Stimulated activated CD4-positive, alpha-beta T cell treated with anti-CD3 and anti-CD28 coated beads, Interleukin-12 subunit alpha, Interleukin-12 subunit beta, amount 100 ng/mL, for 48 hours (primary cell): ENCODE measurements at places on chromosomes 4 and X.
A peak's percentile ranks its signal among the peaks of the same experiment; 100 is the strongest.

DNA sequence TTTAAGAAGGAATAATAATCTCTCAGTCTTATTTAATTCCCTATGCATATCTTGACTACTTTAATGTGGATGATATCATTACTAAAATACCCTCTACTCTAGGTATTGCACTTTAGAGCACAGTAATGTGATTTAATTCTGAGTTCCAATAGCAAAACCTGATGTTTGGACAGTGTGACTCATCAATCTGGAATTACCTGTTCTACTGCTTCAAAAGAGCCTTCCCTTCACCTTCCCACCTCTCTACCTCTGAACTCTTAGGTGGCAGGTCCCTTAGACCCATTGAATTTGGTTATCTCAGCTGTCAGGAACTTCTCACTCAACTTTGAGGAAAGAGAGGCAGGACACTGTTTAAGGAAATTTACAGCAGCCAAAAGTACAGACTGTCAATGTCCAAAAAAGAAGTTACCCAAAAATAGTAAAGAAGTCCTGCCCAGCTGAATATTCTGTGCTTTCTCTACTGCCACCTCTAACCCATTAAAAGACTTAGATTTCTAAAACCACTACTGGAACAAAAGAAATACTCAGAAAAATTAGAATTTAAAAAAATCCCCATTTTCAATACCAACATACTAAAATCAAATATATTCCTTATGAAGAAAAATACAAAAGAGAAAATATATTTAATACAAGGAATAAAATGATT lies 123.1 kb upstream of the GPM6A start:
- DNase-seq, result no peak

DNA sequence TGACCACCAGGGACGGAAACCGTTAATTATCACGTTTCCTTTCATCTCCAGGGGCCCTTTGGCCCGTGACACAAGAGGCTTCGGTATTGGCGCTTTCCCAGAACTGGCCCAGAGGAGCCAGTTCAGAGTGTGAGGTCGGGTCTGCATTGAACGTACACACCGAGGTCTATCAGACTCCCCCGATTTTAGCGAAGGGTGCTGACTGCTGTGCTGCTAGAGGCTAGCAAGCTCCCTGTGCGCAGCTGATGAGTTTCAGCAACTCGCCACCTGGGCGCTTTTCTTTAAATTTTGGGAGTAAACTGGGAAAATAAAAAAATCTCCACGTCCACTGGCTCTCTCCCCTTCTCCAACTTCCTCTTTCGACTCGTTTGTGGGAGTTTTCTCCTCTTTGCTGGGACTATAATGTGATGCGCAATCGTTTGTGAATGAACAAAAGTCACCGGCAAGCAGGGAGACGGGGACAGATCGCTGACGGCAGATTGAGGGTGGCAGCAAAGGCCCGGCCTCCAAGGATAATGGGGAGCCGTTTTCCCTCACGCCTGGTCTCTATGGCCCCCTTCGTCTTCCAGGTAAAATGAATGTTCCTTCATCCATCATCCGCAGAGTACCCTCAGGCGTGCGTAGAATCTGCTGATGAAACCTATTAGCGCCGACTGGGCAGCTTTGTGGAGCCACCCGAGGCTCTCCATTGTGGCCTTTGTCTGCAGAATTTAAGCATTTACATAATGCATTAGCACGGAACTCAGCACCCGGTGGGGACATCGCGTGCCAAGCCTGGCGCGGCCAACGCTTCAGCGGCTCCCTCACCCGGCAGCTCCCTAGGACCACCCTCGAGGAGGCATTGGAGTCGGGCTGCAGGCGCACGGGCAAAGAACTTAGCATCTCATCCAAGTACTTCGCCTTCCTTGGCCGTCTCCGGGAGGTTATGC lies 1.6 kb upstream of the LRAT start:
- DNase-seq, result no peak

GRCh38 chr4:73730867-73731266 lies 9.5 kb upstream of the CXCL8 start:
- DNase-seq, result no peak

DNA sequence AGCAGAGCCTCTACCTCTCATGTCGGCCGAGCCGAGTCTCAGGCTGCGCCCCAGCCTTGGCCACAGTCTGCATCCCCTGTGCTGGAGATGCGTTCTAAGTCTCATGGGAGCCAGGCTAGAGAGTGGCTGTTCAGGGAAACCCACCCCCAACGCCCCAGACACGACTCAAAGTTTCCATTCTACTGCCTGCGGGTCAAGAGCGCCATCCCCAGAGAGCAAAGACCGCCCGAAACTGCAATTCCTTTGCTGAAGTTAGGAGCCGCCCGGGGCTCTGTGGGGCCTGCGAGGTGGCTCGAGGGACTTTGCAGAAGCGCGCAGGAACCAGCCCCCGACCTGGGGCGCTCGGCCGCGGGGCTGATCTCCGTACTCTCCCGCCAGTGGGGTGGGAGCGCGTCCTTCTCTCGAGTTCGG lies 10.0 kb upstream of the ELF4 start:
- no peak for DNase-seq

DNA sequence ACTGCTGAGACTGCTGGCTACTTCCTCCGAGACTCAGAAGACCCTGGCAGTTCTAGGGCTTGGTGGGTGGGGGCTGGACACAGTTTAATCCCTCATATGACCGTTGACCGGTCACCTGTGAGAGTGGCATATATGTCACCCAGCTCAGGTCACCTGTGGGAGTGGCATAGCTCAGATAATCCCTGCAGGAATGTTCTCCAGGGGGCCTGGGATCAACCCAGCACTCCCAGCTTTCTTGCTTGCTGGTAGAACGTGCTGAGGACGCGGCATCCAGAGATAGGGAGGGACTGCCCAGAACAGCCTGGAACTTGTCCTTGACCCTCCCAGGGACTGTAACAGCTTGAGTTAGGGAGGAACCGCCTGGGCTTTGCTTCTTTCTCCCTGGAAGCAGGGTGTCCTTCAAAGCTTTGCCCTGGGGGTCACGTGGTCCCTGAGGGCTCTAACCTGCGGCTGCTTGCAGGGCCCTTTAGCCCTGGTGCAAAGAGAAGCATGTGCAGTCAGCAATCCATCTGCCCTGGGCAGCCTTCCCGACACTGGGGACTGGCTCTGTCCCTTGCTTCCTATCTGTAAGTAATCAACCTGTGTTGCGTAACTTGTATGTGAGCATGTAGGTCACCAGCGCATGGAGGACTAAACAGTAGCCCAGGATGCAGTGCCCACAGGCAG lies 55.3 kb downstream of the ZFYVE28 start:
- DNase-seq, result no peak

DNA sequence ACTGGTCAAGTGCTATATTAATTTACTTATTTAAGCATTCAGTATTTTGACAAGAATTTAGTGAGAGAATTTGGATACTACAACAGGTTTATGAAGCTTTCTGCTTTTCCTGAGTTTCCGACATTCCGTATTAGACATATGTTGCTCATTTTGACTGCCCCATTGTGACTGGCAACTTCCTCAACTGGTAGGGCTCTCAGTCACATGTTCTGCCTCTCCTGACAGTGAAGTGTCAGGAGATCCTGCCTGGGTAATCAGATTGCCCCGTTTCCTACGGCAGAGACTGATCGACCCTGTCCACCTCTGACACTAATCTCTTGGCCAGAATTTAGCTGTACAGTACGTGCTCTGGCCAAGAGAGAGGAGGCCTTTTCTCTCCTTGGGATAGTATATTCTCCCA lies 49.5 kb downstream of the CLNK start:
- DNase-seq, result no peak

- peak; percentile 100 for DNase-seq
Measured at GRCh38 chrX:1391707-1392375, at the start of gene SLC25A6. SLC25A6 (minus strand) TSS chrX:1392113; CDS start chrX:1392009, 104 bp downstream.

DNA sequence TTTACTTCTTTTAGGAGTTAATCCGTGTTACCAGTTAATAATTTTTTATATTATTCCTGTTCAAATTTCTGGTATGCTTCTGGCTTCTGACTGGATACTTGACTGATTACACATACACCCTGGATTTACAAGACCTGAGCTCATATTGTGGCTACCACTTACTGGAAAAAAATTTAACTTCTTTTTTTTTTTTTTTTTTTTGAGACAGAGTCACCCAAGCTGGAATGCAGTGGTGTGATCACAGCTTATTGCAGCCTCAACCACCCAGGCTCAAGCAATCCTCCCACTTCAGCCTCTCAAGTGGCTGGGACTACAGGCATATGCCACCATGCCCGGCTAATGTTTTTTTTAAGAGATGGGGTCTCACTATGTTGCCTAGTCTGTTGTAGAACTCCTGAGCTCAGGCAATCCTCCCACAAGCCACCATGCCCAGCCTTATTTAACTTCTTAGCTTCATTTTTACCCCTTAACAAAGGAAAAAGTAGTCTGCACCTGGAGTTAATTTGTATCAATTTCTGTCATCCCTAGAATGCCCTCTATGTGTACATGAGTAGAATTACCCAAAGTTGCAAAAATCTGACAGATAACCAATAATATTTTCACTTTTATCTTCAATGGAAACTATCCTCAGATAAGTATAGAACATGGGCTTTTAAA lies 50.3 kb downstream of the TMEM165 start:
- DNase-seq, result no peak

DNA sequence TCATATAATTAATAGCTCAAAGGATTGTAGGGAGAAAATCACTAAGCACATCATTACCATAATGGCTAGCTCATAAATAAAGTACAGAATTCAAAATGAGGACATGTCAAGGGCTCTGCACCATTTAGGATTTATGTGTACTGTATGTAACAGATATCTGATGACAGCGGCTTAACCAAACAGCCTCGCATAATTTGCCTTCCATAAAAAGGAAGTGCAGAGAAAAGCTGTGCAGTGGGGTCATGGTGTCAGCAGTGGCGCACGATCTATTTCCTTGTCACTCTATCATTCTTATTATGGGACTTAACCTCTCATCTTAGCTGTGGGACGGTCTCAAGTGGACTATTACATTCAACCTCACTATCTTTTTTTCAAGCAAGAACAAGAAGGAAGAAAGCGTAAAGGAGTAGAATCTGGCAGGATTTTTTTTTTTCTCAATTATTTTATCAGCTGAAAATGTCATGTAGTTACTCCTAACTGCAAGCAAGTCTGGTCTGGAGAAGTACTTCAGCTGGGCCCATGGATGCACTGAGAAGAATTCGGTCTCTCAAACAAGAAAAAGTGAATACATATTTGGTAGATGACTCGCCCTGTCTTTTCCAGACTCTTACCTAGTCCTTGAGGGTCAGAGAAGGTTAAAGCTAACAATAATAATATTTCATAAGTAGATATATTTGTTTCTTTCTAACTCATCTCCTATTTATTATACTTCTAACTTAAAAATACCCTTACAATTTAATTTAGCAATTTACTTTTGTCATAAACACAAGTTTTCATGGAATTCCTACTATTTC lies 94.6 kb downstream of the COX18 start:
- DNase-seq, result no peak

DNA sequence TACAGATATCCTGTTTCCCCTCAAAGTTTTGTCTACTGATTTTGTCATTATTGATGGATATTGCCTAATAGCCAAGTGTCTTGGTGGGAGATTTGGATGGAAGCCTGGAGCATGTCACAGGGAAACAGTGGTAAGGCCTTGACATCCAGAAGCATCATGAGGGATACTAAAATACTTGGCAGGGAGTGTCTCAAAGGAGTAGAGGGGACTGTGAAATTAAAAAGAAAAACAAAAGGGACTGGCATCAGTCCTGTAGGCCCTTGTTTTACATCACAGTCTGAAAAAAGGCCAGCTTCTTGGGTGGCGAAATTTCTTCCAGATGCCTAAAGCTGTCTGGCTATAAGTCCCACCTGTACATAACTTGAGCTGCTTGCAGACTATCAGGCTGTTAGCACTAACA lies 83.8 kb downstream of the GUCY2F start:
- DNase-seq, result no peak

DNA sequence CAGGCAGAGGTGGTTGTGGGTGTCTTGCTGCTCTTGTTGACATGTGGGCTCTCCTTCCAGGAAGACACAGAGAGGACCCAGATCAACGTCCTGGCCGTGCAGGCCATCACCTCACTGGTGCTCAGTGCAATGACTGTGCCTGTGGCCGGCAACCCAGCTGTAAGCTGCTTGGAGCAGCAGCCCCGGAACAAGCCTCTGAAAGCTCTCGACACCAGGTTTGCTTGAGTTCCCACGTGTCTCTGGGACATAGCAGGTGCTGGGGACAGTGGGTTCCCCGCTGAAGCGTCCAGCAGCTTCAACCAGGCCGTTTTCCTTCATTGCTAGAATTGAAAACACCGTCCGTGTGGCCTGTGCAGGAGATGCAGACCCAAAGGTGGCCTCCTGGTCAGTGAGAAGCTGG lies 25.6 kb upstream of the MSANTD1 start:
- no peak for DNase-seq

- no peak for DNase-seq
Measured at GRCh38 chr4:3766036-3766784, at the start of gene ADRA2C. ADRA2C (plus strand) TSS chr4:3766385; CDS start chr4:3766607, 222 bp downstream.

DNA sequence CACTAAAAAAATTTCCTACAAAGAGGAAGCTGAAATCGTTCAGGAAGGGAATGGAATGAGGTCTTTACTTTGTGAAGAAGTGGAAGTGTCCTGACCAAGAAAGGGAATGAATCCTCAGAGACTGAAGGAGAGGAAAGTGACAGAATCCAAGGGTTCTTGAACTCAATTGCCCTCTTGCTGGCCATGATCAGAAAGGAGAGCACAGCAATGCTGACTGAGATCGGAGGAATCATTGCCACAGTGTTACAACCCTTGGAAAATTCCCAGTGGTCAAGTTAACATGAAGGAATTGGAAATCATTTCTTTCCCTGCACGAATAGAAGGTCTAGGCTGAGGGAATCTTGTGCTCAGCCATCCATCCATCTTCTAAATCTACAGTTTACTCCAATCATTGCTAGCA lies 190.0 kb upstream of the NEIL3 start:
- no peak for DNase-seq
